ENCODE measurements at places on chromosomes 1 and 21. TPM values are rescaled to one million over a fixed set of nuclear protein-coding genes. Genes with fewer than 3 reads are reported as not detected.

The IFI44L gene
- 191 TPM for total RNA-seq

The IL22RA1 gene
- not detected for total RNA-seq

The KRTAP12-2 gene
- total RNA-seq = not detected

The SLC1A7 gene
- total RNA-seq = not detected

The SLC45A1 gene
- not detected for total RNA-seq

The SCMH1 gene
- total RNA-seq = 30.3 TPM

The LYPD8 gene
- not detected for total RNA-seq

The FCRL4 gene
- total RNA-seq = not detected

The CHI3L2 gene
- 23.8 TPM for total RNA-seq

The GBP6 gene
- 0.16 TPM for total RNA-seq

The LRRC47 gene
- 39.5 TPM for total RNA-seq

The SETSIP gene
- total RNA-seq = not detected

The SLC30A10 gene
- not detected for total RNA-seq

The NBPF3 gene
- 5.7 TPM for total RNA-seq

The S100A14 gene
- total RNA-seq = not detected

The BACE2 gene
- 4.6 TPM for total RNA-seq

The NCF2 gene
- 9.2 TPM for total RNA-seq

The TMEM240 gene
- total RNA-seq = 1.1 TPM

The ATP6V1G3 gene
- total RNA-seq = not detected

The UBXN11 gene
- 34.4 TPM for total RNA-seq

The SPATA45 gene
- not detected for total RNA-seq

The LHX8 gene
- not detected for total RNA-seq

The MTMR11 gene
- 1.2 TPM for total RNA-seq

The PCNX2 gene
- total RNA-seq = 18.6 TPM

The PCAT6 gene
- not detected for total RNA-seq

The AIRE gene
- total RNA-seq = not detected

The KIF26B gene
- total RNA-seq = 0.03 TPM

The ASPM gene
- 87.9 TPM for total RNA-seq

The RGSL1 gene
- not detected for total RNA-seq

The EXTL2 gene
- 2.6 TPM for total RNA-seq

The LCE3E gene
- not detected for total RNA-seq
